ENCODE measurements at places on chromosomes 2 and 18. TPM values are rescaled to one million over a fixed set of nuclear protein-coding genes. Genes with fewer than 3 reads are reported as not detected.

The ASPRV1 gene
- total RNA-seq = 2.5 TPM

GRCh38 chr2:231163414-231164095 is 34.9 kb upstream of the ARMC9 start:
- no peak overlapping the region for H3K4me3 ChIP-seq
- H3K36me3 ChIP-seq = no peaks in the 10 kb centered on the region
- H3K27ac ChIP-seq = no peak overlapping the region
- DNase-seq = no peak

DNA sequence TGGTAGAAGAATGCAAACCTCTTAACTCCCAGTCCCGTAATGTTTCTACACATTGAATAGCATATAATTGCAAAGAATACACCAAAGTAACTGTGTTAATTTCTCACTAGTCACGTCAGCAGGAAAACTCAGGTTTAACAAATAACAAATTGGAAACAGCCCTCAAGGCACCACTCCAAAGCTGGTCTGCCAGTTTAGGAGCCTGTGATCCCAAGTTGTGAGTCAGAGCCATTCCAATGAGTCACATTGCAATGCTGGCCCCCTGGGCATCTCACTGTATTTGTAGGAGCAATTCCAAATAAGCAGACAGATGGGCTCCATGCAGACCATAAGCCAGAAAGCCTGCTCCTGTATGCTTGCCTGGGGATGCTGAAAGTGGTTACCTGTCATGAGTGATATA is 143.2 kb upstream of the SETBP1 start:
- H3K27me3 ChIP-seq = no peaks in the 10 kb centered on the region
- no peaks in the 10 kb centered on the region for H3K36me3 ChIP-seq
- H3K4me3 ChIP-seq = no peak overlapping the region

- no peaks in the 10 kb centered on the region for H3K4me1 ChIP-seq
- H3K27me3 ChIP-seq = no peaks in the 10 kb centered on the region
- DNase-seq = no peak
- H3K36me3 ChIP-seq = no peaks in the 10 kb centered on the region
These were observed 292.5 kb downstream of the ALK start for GRCh38 chr2:29628862-29629261.

DNA sequence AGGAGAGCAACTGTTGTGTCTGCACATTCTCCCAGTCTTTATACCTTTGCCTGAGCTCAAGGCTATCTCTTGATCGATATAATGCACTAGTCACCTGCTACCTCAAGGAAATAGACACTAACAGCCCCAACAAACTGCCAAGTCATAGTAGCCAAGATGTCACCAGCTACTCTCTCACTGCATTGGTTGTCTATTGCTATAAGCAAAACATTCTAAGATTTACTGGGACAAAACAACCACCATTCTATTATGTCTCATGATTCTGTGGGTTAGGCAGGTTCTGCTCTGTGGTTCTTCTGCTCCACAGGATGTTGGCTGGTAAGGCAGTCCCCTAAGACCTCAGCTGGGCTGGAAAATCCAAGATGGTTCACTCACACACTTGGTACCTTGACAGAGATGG is 28.5 kb upstream of the MLPH start:
- H3K27me3 ChIP-seq = peaks cover 9% of the 10 kb centered on the region
- no peak for DNase-seq
- H3K4me3 ChIP-seq = no peak overlapping the region
- no peaks in the 10 kb centered on the region for H3K36me3 ChIP-seq

All from glutamatergic neuron (in vitro differentiated cells).